ENCODE measurements at places on chromosomes 5 and 9. TPM values are rescaled to one million over a fixed set of nuclear protein-coding genes. Genes with fewer than 3 reads are reported as not detected.

DNA sequence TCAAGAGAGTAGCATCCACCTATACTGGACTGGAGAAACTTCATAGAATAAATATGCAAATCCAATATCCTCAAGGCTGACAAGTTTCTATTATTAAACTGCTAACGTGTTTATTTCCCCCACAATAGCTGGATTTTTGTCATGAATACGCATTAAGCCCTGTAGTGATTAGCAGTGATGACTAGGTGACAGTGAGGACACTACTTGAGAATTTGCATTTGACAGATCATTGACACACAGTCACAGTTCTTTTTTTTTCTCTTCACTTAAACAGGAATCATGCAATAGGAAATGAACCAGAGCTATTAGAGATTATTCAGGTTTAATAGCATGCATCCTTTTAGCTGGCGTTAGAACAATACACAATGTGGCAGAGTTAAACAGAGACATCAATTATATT is 35.3 kb downstream of the MPDZ start:
- DNase-seq, result no peak

DNA sequence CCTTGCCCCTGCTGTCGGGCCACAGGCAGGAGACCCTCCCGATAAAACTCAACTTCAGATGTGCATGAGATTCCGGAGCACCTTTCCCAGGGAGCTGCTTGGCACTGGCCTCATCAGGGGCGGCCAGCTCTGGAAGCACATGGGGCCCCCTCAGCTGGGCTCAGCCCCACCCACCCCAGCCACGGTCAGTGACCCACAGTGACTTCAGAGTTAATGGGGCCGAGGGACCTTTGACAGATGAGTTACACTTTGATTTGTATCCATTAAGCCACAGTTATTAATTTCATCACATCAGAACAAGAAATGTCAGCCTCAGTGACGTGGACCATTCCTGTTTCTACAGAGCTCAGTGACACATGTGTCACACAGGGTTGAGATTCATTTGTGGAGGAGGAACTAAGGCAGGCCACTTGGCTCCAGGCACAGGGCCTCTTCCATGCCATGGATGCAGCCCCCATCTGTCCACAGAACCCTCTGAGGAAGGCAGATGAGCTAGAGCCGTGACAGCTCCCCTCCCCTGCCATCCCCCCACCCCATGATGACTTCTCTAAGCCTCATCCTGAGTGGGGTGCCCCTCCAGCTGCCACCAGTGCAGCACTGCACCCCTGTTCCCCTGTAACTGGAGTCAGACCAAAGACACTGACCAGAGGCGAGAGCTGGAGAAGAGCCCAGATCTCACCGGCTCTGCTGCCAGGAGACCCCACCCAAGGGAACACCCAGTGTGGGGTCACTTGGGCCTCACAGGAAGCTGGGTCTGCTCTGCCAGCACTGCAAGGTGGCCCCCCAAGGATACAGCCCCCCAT is 69.4 kb upstream of the ADAMTS2 start:
- no peak for DNase-seq

GRCh38 chr9:18921366-18922075 is 111.5 kb downstream of the SAXO1 start:
- DNase-seq, result no peak

SPOUT1 gene
- total RNA-seq, result 25.5 TPM

Data from ovary (tissue), 10 donors.